Stimulated activated CD4-positive, alpha-beta T cell treated with anti-CD3 and anti-CD28 coated beads, Interleukin-1b, Interleukin-23, amount 100 ng/mL, for 1 hour (primary cell): ENCODE measurements at places on chromosomes 5 and 9.

DNA sequence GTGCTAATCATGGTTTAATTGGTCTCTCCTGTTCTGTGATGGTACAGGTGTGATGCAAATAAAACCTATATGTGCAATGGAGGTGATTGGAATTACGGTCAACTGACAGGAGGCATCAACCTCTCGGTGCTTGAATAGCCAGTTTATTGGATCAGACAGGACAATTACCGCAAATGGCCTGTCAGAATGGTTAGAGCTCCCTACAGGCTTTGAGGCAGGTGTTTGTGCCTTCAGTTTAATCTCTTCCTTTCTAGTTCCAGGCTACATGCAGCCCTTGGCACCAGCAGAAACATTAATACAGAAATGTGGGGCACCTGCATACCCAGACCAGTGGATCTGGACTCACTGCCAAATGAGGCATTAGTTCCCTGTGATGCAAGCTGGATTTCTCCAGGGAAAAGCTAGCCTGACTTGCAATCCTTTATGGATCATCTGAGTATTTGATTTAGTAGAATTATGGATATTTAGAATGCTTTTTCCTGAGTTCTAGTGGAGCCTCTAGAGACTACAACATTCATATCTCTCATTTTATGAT lies 128.6 kb downstream of the MAT2B start:
- DNase-seq = no peak

- no peak for DNase-seq
Observed at GRCh38 chr5:40688996-40689395, 9.3 kb downstream of the PTGER4 start.

- DNase-seq = no peak
Observed at GRCh38 chr9:108386859-108387384, 468.9 kb downstream of the ACTL7B start.

GRCh38 chr9:131181091-131181681 lies 55.8 kb downstream of the NUP214 start:
- no peak for DNase-seq

- DNase-seq = no peak
Observed at GRCh38 chr9:17789316-17789715, 210.4 kb downstream of the SH3GL2 start.

DNA sequence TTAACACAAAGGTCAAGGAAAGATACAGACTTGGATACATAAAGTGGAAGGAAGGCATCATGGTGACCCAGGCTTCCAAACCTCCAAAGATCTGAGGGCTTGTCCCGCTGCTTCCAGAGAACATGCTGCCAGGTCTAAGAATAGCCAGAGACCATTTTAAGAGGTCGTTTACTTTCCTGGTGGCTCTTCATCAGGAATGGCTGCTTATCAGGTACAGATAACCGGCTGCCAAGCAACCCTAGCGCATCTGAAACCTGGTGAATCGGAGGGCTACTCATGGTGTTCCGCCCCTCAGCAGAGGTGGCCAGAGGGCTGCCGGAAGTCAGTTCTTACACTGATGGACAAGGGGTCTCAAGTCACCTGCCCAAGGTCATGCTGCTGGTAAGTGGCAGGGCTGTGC lies 251.3 kb upstream of the DAP start:
- DNase-seq = no peak

DNA sequence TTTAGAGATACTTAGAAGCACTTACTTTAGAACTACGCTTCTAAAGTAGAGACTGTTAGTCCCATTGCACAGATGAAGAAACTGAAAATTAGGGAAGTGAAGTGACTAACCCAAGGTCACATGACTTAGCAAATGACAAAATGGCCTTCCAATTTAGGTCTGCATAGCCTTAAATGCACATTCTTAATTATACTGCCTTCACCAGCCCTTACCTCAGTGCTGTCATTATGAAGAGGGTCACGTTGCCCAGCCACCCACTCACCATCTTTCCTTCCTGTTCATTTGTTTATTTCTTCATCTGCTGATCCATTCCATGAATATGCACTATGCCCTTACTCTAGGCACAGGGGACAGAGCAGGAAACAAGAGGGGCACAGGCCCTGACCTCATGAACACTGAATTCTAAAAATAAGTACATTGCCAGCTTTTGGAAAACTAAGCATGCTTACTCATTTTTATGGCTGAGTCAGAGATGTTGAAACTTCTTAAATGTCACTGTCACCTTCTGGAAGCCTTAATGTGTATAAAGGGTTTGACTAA lies 8.6 kb downstream of the HAVCR2 start:
- no peak for DNase-seq

DNA sequence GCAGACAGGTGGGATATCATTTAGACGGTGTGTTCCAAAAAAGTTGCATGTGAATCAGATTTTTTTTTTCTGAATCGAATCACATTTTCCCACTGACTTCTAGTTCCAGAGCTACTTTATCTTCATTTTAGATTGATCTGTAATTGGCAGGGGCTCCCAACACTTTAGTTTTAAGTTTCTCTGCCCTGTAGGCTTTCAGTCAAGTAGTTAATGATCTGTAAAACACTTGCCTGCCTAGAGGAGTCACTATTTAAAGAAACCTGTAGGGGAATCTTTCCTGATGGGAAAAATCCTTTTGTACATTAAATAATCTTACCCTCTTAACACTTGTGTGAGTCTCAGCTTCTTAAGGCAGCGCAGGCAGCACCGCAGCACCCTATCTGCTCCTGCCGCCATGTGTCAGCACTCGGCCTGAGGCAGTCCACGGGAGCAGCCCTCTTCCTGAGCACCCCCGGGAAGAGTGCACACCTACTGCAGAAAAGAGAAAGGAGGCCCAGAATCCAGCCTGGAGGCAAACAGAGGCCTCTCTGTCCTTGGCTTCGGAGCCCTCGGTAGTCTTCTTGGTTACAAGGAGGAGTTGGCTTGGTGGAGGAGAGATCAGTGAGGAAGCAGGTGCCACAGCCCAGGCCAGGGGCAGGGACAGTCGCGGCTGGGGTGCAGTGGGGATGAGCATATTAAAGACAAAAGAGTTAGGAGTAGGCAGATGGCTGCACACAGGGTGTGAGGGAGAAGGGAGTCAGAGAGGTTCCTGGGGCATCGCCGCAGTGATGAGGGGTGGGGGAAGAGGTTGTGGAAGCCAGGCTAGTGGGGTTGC lies 209.3 kb downstream of the GAPVD1 start:
- DNase-seq = no peak

DNA sequence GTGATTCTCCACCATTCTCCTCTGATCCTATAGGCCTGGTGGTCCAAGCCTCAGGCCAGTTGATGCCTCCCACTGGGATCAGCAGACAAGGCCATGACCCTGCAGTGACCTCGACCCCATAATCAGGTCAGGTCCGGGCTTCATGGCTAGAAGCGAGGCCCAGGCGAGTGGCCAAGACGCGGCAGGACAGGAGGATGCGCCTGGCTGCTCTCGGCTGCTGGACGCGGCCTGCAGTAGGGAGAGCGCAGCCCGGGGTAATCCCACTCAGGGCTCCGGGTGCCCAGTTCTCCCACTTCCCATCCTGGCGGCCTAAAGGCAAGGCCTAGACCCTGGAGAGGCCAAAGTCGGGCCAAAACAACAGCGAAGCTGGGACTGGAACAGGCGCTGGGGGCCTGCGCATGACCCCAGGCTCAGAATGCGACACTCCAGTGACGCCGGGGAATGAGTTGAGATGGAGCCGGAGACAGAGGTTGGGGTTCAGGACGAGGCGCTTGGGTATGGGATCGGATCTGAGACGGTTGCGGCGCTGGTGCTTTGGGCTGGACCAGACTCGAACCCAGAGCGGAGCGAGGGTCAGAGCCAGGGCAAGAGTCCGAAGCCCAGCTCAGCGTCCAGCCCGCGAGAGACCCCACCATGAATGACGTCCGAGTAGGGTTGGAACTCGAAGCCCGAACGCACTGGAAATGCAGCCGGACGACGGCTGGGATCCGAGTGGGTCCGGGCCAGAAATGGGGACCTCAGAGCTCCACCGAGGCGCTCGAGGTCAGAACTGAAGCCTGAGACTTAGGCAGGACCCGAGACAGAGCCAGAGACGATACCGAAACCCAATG lies 3.2 kb downstream of the LHX6 start:
- DNase-seq = no peak

DNA sequence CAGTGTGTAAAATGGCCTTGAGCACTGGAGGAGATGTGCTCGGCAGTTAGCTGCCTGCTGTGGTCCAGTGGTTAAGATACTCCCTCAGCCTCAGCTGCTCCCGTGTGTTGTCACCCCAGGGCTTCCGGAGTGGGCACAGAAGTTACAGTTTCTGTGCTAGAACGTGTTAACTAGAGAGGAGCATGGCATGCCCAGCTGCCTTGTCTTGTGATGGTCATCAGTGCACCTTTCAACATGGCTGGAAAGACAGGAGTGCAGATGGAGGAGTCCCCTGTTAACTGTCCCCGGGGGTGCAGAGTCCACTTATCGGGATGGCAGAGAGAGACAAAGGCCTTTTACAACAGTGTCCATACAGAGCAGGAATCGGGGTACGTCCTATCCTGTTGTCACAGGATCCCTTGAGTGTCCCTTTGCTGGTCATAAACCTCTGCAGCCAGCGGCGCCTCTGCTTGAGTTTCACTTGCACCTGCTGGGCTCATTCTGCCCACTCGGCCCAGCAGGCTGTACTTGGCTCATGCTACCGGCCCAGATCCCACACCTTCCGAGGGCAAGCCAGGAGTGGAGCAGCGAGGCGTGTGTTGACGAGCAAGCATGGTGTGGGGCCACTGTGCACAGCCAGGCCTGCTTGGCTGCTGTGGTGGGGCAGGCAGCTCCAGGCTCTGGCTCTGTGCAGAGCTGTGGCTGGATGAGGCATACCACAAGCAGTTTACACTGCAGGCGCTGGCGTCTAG lies 112.6 kb downstream of the EHMT1 start:
- DNase-seq = no peak

GRCh38 chr5:55991768-55992486 lies 2.8 kb downstream of the IL6ST start:
- no peak for DNase-seq

DNA sequence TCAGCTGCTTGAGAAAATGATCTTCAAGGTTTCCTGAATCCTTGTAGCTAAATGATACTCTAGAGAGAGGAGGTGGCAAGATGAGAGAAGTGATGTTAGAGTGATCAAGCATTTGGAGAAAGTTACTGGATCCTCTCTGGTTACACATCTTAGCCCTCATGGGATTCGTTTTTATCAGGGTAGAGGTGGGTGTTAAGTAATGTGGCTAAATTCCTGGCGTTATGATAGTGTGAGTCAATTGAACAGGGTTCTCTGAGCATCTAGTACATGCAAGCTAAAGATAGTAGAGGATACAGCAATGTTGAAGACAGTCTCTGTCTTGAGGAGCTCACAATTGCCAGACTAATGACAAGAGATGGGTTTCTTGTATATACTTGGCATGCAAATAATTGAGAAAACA lies 123.7 kb downstream of the PSD2 start:
- no peak for DNase-seq

GRCh38 chr9:17859228-17859627 lies 280.4 kb downstream of the SH3GL2 start:
- no peak for DNase-seq

DNA sequence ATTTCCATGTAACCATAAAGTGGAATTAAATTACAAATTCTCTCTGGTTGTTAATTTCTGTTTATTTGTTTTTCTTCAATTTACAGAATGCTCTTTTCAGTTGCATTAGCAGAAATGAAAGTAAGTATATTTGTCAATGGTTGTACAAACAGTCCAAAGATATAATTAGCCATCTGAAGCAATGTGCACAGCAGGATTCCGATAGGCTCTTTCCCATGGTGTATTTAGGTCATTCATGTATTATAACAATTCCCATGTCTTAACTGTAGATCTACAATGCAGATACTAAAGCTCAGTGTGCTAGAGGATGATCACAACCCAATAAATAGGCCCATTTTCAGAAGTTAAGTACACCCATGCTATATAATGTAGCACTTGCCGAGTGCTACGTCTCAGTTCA lies 43.8 kb downstream of the RECK start:
- DNase-seq = no peak

GRCh38 chr5:96702503-96703383 lies 40.6 kb downstream of the CAST start:
- peak; percentile 28 for DNase-seq

- DNase-seq = peak; percentile 23
Observed at GRCh38 chr9:7799234-7799943, at the start of gene DMAC1. Gene DMAC1 (minus strand): TSS chr9:7799778. CDS start chr9:7799734, 44 bp downstream.

- DNase-seq = no peak
Observed at GRCh38 chr9:116204252-116204882, 50.8 kb downstream of the PAPPA start.

- no peak for DNase-seq
Observed at GRCh38 chr5:145495196-145495595, 339.9 kb downstream of the PRELID2 start.

DNA sequence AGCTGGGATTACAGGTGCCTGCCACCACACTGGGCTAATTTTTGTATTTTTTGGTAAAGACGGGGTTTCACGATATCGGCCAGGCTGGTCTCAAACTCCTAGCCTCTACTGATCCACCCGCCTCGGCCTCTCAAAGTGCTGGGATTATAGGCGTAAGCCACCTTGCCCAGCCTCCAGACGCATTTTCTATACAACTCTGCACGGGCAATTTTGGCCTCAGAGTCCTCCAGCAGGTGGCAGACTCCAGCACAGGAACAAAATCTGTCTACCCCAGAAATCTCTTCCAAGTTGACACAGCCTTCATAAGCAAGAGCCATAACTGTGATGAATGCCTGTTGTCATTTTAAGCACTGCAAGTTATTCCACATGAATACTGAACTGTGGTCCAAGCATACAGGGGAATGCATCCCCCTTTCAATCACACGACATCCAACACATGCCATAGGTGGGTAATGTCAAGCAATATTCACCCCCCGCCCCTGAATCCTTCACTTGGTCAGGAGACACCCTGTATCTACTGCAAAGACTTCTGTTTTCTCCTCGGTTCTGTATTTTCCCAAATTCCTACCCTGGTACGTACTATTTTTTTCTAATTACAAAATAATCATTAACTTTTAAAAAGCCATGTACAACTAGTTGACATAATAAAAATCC lies 50.8 kb downstream of the ALDH7A1 start:
- DNase-seq = no peak

GRCh38 chr9:135669616-135670285 lies 6.6 kb downstream of the LCN9 start:
- no peak for DNase-seq

DNA sequence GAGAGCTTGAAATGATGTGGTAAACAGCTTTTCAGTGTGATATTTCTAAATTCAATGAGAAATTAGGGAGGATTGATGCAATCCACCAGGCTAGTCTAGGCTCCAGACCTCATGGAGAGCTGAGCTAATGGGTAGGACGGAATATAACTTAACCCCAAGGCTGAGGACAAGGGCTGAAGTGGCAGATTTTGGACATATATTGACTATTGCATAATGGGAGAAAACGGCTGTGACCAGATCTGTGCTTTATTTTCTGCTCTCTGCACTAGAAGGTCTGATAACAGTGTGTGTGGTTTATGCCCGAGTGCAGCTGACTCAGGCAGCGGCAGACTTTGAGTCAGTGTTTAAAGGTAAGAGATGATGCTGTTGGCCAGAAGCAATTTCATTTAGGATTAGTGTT lies 70.6 kb downstream of the ACTBL2 start:
- no peak for DNase-seq
